ENCODE measurements at places on chromosomes 6 and 20.

GRCh38 chr6:15792842-15793241, 130.0 kb upstream of the DTNBP1 start:
- DNase-seq: no peak

GRCh38 chr6:37699887-37700619, 2.4 kb upstream of the MDGA1 start:
- DNase-seq: no peak

- DNase-seq: peak; percentile 77
Observed at GRCh38 chr6:32885698-32886286, 31.8 kb downstream of the PSMB9 start.

GRCh38 chr6:163085861-163086623, 328.5 kb upstream of the QKI start:
- no peak for DNase-seq

GRCh38 chr6:166036316-166037095, 131.1 kb downstream of the TBXT start:
- DNase-seq: peak; percentile 83

All from fibroblast of upper back skin (primary cell).